Upper lobe of right lung (tissue), 1 donor: ENCODE measurements at places on chromosomes 7 and 10. TPM values are rescaled to one million over a fixed set of nuclear protein-coding genes. Genes with fewer than 3 reads are reported as not detected.

NUTM2B gene
- 0.96 TPM for total RNA-seq

NUTM2A gene
- 2.9 TPM for total RNA-seq

TAF5 gene
- 4.1 TPM for total RNA-seq

LIPN gene
- 1.0 TPM for total RNA-seq

OR9A2 gene
- not detected for total RNA-seq

TMEM140 gene
- 31.2 TPM for total RNA-seq

TSPAN33 gene
- total RNA-seq = 6.2 TPM

SLC29A4 gene
- 0.98 TPM for total RNA-seq

ADAM12 gene
- total RNA-seq = 0.98 TPM

HACD1 gene
- 34.3 TPM for total RNA-seq

GNG11 gene
- total RNA-seq = 22.6 TPM

RAPGEF5 gene
- total RNA-seq = 139 TPM
